ENCODE measurements at places on chromosomes 13 and 19. TPM values are rescaled to one million over a fixed set of nuclear protein-coding genes. Genes with fewer than 3 reads are reported as not detected.

The TUBGCP3 gene
- total RNA-seq, result 26.3 TPM

DNA sequence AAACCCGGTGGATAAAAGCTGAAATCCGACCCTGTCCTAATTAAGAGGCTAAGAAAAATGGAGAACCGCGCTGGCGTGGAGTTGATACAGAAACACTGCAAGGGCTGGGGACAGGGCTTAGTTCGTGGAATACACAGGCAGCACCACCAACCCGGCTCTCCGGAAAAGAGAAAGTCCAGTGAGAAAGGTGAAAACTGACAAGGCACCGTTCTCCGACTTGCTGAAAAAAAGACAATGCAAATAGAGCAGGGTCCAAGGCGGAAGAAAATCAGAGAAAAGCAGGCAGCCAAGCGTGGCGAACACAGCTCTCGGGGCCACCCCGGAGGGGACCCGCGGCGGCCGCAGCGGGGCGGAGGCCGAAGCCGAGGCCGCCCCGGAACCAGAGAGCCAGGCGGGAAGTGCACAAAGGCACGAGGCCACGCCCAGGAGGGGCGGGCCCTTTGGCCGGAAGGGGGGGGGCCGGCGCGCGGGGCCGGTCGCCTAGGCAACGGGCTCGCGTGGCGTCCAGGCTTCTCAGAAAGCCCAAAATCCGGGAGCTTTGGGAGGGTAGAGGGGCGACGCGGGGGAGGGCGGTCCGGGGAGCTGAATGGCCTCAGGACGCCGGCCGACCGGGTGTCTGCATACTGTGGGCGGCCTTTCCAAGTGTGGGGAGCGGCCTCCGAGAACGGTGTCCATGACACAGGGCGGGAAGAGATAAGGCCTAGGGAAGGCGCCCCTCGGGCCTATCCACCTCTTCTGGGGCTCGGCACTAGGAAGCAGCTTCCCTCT, 1.2 kb upstream of the ING1 start:
- H3K4me1 ChIP-seq, result peaks cover 22% of the 10 kb centered on the region
- DNase-seq, result peak; percentile 69
- peaks cover 11% of the 10 kb centered on the region for H3K27me3 ChIP-seq
- H3K4me3 ChIP-seq, result peak overlapping the region; percentile 92
- H3K36me3 ChIP-seq, result no peaks in the 10 kb centered on the region

The CNFN gene
- 0.78 TPM for total RNA-seq

GRCh38 chr19:38142176-38143035, 81.6 kb downstream of the DPF1 start:
- H3K27ac ChIP-seq, result no peak overlapping the region
- H3K36me3 ChIP-seq, result peaks cover 5% of the 10 kb centered on the region
- no peaks in the 10 kb centered on the region for H3K27me3 ChIP-seq
- no peak overlapping the region for H3K4me3 ChIP-seq

The UBE2M gene
- total RNA-seq, result 105 TPM

The A1BG gene
- total RNA-seq, result 21.2 TPM

The MUC16 gene
- total RNA-seq, result not detected

DNA sequence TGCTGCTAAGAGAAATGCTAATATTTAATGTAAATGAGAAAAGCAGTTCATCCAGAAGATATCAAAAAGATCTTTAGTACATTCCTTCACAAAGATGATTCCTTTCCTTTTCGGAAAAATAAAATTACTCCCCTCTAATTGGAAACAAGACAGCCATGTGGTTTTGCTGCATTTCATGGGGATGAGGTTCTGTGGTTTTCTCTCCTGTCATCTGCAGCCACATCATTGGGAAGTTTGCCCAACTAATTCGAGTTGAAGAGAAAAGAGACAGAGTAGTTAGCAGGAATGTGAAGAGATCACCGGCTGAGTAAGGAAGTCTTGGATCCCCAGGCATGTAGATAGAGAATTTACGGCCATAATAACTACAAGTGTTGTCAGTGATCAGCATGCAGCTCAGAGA, 122.1 kb downstream of the CYSLTR2 start:
- peaks cover 23% of the 10 kb centered on the region for H3K27me3 ChIP-seq
- peaks cover 39% of the 10 kb centered on the region for H3K4me1 ChIP-seq
- H3K27ac ChIP-seq, result peak overlapping the region; percentile 19
- peak; percentile 97 for DNase-seq
- peak overlapping the region; percentile 49 for H3K4me3 ChIP-seq
- peaks cover 10% of the 10 kb centered on the region for H3K36me3 ChIP-seq

The SLC8A2 gene
- not detected for total RNA-seq

DNA sequence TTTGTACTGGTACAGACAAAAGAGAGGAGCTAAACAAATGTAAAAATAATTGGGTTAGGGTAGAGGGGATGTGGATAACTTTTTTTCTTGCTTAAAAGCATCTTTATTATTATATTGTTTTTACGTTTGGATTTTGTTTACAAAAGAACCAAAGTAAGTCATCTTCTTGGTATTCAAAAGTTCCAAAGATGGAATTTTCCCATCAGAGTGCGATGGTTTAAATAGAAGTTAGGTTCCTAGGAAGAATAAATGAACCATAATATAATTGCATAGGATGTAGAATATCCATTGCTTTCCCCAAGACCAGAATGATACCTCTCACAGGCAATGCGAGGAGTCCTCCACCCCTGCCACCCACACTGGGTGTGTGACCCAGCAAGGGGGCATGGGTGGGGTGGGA, 99.4 kb upstream of the RNF113B start:
- H3K4me3 ChIP-seq, result no peak overlapping the region
- no peaks in the 10 kb centered on the region for H3K36me3 ChIP-seq
- H3K27ac ChIP-seq, result peak overlapping the region; percentile 59
- peaks cover 3% of the 10 kb centered on the region for H3K27me3 ChIP-seq
- peaks cover 45% of the 10 kb centered on the region for H3K4me1 ChIP-seq

The MATK gene
- total RNA-seq, result not detected

DNA sequence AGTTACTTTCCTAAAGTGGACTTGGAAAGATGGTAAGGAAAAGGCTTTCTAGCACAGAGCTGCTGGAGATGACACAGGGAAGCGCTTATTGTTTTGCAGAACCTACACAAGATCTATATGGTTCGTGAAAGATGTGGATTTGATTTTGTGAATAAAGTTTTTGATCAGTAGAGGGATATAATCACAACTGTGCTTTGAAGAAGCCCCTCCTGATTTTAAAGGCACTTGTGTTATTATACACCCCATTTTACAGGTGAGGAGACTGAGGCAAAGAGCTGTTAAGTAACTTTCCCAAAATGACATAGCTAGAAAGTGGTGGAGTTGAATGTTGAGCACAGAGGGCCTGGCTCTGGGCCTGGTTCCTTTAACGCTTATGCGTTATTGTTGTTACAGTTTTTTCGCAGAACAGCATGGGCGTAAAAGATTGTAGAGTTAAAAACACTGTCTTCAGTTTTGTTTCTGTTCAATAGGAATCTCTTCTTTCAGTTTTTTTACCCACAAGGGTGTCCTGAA, 1.4 kb downstream of the TDRD3 start:
- peaks cover 2% of the 10 kb centered on the region for H3K27me3 ChIP-seq
- no peak for DNase-seq
- H3K4me3 ChIP-seq, result peak overlapping the region; percentile 89
- peak overlapping the region; percentile 95 for H3K27ac ChIP-seq

Data from HFFc6 (cell line).